ENCODE measurements at places on chromosomes 5 and 9.

DNA sequence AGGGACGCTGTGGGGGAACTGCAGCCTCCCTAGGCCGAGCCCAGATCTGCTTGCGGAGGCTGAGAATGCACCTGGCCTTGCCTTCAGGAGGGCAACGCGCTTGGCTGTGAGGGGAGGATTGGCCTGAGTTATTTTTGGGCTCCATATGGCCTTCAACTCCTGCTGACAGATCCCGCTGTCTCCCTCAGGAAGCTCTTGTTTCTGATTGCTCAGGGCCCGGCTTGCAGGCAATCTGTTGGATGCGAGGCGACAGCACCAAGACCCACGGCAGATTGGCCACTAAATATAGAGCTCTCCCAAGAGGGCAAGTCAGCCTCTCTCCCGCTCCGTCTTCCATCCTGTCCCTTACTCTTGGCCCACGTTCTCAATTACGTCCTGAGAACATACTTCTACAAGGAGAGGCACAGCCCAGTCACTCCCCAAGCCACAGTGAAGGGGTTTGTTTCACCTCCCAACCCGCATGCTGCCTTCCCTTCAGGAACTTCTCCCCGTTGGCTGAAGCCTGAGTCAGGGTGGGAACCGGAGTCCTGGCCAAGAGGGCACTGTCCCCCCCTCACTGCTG, 53.6 kb downstream of the RASGEF1C start:
- DNase-seq: no peak

DNA sequence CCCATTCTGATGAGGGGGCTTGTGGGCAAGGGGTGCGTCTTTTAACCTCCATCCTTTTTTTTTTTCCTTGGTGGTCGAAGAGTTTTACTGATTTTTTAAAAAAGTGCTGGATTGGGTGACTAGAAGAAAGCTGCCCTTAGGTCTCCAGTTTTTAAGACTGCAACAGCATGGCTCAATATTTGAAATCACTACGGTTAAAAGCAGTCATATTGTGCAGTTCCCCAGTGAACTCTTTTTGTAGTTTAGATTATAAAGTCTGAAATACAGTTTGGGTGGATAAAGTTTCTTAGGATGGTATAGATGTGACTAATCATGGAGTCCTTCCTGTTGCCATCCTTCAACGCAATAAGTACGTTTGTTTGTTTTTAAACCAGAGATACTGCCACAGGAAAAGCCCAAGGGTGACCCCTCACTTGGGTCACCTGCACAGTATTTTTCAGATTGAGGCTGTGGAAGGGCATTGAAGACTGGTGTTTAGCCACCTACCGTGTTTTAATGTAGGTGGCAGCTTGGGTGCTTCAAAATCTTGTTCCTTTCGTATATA, 520 bp upstream of the DHFR start:
- no peak for DNase-seq

GRCh38 chr5:54523534-54523933, 6.0 kb downstream of the SNX18 start:
- no peak for DNase-seq

GRCh38 chr5:109256486-109256885, 153.3 kb downstream of the PJA2 start:
- DNase-seq: no peak

DNA sequence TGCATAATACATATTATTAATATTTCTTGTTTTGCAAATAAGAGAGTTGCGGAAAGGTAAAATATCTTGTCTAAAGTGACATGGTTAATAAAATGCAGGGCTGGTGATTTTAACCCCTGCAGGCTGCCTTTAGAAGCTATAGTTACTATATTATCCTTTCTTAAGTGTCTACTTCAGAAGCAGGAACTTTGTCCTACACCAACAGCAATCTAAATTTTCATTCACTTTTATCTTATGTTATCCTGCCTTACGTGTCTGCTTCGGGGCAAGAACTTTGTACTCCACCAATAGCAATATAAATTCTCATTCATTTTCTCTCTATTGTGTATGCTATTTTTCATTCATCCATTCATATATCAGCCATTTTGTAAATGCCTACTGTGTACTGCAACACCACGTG, 719.5 kb downstream of the TLR4 start:
- no peak for DNase-seq

DNA sequence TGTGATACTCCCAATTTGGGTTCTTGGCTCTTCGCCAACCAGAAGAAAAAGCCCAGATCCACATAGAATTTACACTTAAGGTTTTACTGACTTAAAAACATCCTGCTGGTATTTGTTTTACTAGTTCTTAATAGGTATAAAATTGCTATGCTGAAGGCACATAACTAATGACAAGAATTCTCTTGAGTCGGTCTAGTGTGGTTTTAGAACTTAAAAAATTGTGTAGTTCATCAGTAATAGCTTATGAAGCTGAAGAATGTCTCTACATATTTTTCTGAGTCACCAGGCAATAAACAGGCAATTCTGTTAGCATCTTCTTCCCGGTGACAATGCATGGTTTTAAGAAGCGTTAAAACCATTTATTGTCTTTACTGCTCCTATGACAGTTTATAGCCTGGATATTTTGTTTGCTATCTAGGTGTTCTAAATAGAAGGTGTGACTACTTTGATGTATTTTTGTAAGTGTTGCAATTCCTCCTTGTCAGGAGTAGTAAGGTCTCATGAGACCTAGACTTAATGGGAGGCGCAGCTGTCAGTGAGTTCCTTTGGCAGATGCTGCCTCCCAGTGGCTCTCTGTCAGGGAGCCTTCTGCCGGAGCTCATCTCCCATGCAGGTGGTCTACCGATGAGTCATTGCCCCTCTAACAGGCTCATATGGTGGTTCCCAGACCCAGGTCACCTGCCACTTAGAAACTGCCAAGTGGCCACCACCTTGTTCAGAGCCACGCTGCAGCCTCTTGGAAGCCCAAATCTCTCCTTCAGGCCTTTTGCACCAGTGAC, 173.8 kb downstream of the MAST4 start:
- no peak for DNase-seq

DNA sequence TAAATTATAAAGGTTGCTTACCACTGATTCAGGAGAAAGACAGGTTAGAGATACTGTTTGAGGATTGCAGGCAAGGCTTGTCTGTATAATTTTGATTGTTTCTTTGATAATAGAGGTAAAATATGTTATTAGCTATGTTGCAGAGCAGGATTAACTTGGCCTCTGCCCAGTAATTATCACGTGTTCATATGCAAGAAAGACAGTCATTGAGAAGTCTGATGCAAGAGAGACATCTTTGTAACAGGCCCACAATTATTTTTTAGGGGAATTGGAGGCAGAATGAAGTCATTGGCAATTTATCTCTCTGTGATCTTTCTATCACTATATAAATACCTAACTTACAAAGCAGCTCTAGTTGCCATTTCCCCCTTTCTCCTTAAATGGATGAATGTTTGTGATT, 46.0 kb downstream of the SLC44A1 start:
- no peak for DNase-seq

DNA sequence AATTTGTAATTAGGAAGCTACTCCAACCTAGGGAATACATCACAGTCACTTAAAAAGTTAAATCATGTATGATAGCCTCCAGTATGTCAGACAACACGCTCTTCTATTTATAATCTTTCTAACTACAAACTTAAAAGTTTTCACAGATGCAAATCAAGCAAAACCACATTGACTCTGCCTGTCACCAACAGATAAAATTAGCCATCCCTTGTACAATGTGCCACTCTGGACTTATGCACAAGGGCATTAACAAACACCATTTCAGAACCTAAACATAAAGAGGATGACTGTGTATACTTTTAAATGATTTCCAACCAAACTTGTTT, 14.7 kb downstream of the ERP44 start:
- no peak for DNase-seq

- DNase-seq: no peak
Measured at GRCh38 chr9:96217754-96218693, 84.0 kb downstream of the HSD17B3 start.

- DNase-seq: no peak
Measured at GRCh38 chr5:116935561-116936162, 361.0 kb upstream of the SEMA6A start.

DNA sequence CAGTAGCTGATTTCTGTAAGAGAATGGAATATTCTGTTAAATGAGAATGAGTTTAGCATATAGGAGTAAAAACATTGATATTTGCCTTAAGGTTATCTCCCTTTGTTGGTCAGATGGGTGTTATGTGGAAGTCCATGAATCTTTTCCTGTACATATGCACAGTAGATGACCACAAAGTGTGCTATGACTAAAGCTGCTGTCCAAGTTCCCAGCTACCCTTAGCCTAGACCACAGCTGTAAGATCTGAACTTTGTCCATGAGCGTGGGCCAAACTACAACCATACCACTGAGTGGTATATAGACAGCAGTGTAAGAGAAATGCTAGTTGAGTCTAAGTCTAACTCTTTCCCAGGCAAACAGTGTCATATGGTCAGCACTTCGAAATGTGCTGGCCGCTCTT, 48.8 kb downstream of the CD180 start:
- DNase-seq: no peak

DNA sequence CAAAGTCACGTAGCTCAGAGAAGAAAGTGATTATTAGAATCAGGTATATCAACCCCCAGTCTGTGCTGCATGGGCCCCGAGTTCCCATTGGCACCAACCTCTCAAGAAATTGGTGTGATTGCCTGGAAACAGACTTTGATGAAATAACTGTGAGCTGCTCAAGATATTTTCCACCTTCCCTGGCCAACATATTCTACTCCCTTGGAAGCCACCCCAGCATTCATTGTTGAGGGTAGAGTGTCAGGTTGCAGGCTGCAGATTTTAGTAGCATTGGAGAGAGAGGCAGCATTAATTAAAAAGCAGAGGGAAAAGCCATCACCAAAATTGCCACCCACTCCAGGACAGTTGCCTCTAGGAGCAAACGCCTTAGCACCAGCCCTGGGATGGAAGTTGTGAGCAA, 154.2 kb upstream of the TNPO1 start:
- no peak for DNase-seq

DNA sequence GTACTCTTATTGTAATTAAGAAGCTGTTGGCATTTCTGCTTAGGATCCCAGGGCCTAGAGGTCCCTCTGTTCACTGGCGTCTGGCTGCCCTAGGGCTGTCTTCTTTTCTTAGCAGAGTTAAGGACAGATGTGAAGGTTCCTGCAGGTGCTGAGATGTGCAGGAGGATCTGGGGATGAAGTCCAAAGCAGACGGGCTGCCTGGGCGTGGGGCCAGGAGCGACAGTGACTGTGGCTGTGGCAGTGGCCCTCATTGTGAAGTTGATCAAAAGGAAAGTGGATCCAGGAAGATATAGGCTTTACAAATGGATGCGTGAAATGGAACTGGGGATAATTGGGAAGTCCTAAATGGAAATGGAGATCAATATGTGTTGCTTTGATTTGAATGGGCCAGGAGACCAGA, 19.1 kb upstream of the SH3PXD2B start:
- no peak for DNase-seq
